Fibroblast of upper back skin (primary cell): ENCODE measurements at places on chromosomes 7 and 10.

GRCh38 chr7:28064437-28064836 is 116.2 kb downstream of the JAZF1 start:
- DNase-seq = no peak

DNA sequence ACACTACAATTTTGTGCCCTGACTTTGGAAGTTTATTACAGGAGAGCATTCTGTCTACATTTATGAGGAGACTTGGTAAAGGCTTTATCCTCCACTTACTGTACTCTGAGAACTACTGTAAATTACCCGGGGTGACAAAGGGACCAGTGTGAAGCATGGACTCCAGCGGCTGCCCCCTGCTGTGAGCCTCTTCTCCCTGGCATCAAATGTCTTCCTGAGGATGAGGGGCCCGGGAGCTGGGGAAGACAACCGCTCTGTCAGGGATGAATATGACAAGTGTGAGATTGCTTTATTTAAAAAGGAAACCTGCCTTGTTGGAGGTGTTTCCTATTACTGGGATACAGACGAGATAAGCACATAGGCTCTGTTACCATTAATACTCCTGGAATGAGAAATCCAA is 714.8 kb downstream of the CCSER2 start:
- no peak for DNase-seq

- DNase-seq = no peak
These were observed 76.9 kb downstream of the ELMO1 start for GRCh38 chr7:37371755-37372154.

- no peak for DNase-seq
These were observed 39.3 kb upstream of the MMD2 start for GRCh38 chr7:4998244-4998643.

DNA sequence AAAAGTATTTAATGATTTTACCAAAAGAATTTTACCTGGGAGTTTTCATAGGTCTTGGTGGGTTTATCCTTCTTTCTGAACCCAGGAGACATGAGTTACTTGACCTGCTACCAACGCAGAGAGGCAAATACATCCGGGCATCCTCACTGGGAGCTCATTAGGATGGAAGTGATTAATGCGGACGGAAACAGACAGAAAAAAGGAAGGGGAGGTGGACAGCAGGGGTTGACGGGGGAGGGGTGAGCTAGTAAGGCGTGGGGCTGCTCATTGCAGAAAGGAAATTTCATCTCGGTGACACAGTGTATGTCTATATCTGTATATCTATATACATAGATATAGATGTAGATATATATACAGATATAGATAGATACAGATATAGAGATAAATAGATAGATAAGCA is 408.2 kb upstream of the ADARB2 start:
- DNase-seq = no peak

DNA sequence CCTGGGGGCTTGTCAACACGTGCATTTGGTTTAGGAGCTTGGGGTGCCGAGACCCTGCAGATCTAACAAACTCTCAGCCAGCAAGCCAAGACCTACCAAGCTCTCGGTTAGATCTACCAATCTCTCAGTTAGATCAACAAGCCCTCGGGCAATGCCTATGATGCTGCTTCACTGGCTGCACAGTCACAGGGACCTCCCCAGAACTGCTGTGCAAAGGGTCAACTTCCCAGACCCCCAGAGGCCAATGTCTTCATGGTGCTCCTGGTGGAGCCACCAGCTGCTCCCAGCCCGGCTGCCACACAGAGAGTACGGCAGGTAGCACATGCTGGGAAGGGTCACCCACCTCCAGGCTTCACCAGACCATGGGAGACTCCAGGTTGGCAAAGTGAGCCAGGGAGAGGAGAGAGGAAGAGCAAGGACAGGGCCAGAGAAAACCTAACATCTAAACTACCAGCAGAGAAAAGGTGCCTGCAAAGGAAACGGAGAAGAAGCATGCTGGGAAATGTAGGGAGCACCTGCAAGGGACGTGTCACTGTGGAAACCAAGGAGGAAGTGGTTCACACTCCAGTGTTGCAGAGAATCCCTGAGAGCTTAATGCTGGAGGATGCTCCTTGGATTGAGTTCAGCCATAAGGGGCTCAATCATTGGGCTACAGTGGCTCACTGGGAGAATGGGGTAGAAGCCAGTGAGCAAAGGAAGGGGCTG is 51.5 kb upstream of the GDF10 start:
- DNase-seq = no peak

DNA sequence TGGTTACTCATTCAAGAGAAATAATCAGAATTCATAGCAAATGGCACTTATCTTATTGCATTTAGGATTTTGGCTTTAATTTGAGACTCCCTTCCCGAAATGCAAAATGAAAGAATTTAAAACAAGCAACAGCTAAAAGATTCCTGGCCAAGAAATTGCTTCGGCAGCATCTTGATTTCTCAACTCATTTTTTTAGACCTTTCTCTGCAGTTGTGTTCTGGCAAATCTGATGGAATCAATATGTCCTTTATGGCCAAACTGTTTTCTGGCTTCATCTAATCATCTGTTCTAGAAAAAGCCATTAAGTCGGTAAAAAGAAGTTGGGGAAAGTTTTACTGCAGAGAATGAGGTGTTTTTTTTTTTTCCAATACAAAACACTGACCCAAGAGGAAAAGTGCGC is 172.1 kb downstream of the SLC16A9 start:
- DNase-seq = no peak

GRCh38 chr10:33900596-33900995 is 566.1 kb upstream of the NRP1 start:
- peak; percentile 35 for DNase-seq

DNA sequence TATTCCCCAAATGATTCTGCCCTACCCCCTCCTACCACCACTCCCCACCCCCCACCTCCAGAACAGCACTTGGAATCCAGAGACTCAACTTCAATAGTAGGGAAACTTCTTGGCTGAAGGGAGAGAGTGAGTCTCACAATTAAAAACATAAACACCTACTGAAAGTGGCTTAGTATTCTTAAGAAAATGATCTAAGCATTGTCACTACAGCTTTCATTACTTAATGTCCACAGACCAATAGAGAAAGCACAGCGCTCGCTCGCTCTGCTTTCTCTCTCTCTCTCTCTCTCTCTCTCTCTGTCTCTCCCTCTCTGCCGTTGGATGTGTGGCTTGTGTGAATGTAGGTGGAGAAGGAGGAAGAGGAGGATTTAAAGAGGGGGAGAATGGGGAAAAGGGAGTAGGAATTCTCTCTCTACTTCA is 1.5 kb upstream of the SEMA3A start:
- DNase-seq = no peak

DNA sequence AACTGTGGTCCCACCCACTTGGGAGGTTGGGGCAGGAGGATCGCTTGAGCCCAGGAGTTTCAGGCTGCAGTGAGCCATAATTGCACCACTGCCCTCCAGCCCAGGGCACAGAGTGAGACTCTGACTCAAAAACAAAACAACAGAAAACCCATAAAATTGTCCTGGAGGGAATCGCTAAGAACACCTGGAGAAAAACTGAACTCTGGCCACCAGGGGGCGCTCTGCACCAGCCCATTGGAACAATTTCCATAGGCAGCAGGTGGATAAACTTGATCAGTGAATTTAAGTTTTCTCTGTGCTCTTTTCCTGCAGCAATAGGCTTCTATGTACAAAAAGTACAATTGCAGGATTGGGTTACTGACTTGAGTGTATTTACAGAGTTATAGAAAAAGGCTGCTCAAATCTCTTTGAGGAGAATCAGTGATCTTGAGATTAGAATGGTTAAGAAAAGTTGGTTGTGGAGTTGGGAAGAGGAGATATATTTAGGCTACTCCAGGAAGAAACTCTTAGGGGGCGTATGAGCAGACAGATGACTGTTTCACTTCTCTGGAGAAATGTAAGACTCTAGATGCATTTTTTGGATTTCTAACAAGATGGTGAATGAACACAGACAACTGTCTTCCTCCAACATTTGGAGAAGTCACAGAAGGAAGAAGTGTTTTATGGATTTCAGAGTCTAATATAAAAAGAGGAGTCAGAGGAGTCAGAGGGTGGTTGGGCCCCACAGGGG is 274.9 kb upstream of the GALNT17 start:
- DNase-seq = peak; percentile 65

DNA sequence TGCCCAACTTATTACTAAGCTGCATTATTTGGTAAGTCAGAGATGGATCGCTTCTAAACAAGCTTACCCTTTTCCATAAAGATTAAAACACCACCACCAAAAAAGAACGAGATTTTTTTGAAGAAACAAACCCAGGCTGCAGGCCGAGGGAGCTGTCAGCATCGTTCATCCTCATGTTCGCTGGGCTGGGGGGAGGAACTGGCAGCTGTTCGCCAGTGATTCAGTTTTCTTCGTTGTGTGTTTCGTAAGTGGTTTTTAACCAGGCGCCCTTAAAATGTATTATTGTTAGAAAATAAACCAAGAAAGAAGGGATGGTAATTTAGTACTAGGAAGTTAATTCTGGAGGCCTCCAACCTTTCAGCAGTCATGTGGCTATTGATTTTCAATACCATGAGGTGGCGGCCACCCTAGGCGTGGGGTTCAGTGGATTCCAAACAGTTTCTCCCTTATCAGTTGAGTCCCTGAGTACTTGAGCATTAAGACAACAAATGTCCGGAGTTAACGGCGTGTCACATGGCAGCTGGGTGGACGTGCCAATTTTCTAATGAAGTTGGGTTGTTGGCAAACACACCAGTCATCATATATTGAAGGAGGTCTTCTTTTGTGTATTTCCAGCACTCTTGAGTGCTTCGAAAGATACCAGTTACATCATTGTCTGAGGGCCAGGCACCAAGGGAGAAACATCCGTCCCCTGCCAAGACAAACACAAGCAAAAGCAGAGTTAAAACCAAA is 173.2 kb downstream of the EBF3 start:
- no peak for DNase-seq

DNA sequence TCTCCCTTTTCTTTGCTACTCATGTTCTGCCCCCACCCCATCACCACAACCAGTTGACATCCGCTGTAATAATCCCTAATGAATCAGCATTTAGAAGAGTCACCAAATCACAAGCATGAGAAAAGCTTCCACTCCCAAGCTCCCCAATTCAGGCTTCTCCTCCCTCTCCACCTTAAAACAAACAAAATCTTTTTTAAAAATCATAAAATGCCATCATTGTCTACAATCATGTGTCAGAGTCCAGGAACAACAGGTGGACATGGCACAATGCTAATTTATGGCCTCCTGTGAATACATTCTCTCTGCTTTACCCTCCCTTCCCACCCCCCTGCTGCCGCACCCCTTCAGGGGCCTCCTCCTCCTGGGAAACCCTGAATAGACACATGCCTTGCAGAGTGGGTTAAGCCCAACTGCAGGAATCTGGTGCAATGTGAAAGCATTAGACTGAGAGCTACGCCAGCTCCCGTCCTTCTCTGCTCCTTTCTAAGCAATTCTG is 3.7 kb downstream of the LRRC4 start:
- peak; percentile 27 for DNase-seq

DNA sequence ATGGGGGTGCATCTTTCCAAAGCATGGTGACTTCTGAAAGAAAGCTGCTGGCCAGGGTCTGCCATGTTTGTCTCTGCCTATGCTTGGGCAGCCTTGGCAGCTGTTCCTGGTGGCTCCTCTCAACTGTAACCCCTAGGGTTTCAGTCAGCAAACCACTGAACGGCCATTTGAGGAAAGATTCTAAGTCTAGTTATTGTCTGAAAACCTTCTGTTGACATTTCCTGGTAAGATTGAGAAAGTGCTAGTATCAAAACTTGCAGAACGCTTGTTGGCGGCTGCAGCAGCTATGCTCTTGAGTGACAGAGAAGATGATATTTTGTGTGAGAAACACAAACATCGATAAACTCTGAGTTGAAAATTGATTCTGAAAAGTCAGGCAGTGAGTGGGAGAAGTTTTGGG is 523.1 kb downstream of the LRMDA start:
- DNase-seq = no peak

- DNase-seq = no peak
These were observed 19.3 kb downstream of the MACC1 start for GRCh38 chr7:20197837-20198236.

DNA sequence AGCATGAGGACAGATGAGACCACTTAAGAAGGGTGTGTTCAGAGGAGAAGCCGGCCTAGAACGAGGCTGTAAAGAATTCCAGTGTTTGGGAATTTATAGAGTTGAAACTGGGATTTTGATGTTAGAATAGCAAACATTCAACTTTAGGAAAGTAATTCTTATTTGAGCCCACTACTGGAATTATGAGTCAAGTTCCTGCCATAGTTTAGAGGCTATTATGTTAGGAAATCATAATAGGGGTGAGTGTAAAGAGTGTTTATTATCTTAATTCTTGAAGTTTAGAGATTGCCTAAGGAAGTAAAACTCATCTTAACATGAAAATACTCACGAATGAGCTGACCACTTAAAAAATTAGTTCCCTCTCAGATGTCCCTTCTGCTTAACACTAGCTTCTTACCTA is 2.1 kb downstream of the CBLL1 start:
- DNase-seq = no peak

DNA sequence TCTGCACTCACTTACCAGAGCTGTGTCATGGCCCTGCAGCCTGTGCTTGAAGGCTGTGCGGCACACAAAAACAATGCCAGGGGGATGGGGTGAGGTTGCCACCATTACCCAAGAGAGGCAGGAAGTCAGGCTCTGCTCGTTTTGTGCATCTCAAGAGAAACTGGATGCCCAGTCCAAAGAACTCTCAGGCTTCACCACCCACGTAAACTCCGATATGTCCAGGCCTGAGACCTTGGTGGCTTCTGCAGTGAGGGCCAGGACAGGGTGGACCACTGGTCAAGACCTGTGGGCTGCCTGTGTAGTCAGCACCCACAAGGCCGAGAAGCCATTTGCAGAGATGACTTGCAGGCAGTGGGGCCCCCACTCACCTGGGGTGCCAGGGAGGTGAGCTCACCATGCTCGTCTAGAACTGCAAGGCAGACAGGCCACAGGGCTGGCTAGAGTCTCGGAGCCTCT is 54.7 kb upstream of the EBF3 start:
- no peak for DNase-seq

- no peak for DNase-seq
These were observed 11.9 kb downstream of the DPY19L1 start for GRCh38 chr7:35025369-35025870.

DNA sequence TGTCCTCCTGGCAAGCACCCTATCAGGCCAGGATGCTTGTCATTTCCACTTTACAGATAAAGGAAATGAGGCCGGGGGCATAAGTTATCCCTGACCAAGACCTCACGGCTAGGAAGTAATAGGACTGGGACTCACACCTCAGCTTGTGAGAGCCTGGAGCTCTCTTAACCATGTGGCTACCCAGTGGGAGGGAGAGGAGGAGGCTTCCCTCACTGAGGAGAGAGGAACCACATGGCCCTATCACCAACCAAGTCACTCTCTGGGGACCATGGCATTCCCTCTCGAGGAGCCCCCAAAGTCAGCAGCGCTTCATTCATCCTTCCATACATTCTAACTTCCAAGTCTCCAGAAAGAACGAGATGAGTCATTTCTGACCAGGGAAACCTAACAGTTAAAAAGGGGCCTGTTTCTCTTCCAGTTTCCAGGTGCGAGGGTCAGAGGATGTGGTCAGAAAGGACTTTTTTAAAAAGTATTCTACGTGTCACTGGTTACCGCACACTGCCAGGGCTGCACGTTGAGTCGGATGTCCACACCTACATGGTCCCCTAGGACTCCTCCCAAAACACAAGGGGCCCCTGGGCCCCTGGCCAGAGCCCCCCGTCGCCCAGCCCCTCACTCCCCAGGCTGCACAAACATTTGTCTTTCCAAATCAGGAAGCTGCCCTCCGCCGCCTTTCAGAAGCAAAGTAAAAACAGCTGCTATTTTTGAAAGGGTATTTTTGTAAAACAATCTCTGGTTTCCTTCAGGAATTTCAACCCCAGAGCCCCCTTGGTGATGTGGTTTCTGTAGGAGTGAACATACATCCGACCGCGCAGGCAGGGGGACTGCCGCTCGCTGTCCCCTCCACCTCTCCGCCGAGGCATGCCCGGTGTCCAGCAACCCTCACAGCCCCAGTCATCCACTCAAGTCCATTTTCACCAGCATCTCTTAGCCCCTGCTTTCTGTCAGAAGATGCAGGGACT is 128.2 kb upstream of the CHST15 start:
- peak; percentile 52 for DNase-seq
